ENCODE measurements at places on chromosomes 2 and 18. TPM values are rescaled to one million over a fixed set of nuclear protein-coding genes. Genes with fewer than 3 reads are reported as not detected.

DNA sequence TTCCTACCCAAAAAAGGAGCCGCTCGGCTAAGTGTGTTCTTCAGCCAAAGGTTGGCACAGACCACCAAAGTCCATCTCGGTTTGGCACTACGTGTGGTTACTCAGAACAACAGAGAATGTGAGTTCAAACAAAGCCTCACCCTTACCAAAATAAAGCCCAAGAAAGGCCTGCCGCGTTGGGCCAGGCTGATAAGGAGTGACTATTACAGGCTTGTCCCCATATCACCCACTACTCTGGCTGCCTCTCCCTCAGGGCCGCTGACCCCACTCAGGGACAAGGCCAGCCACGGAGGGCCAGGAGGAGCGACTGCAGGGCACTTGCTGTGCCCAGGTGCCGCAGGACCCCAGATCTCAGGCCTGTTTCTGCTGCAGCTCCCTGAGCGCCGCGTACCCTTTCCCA is 13.8 kb downstream of the HS1BP3 start:
- no peak for DNase-seq

GRCh38 chr2:85702800-85703199 is 8.6 kb downstream of the GNLY start:
- DNase-seq, result no peak

The UGT1A1 gene
- total RNA-seq, result not detected

The RND3 gene
- total RNA-seq, result 145 TPM
